Fibroblast of lung (primary cell): ENCODE measurements at places on chromosomes 1 and 21.
A peak's percentile ranks its signal among the peaks of the same experiment; 100 is the strongest.

- DNase-seq: peak; percentile 19
Observed at GRCh38 chr1:52264530-52265115, 101.4 kb downstream of the CC2D1B start.

DNA sequence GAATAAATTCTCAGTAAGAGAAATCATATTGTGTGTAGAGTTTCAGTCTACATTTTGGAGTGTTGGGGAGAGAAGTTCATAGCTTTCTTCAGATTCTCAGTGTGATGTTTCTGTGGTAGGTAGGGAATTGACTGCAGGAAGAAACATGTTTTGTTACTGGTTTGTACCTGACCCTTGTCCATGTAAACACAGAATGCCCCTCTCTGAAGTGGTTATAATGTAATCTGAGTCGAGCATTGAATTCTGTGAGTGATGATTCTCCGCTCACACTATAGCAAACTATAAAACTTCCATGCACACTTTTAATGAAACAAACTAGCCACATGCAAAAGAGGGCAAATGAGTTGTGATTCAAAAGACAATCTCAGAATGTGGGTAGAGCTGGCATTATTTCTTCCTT lies 433.2 kb downstream of the USP25 start:
- DNase-seq: no peak

- peak; percentile 61 for DNase-seq
Observed at GRCh38 chr1:50873458-50874187, 86.4 kb downstream of the FAF1 start.

DNA sequence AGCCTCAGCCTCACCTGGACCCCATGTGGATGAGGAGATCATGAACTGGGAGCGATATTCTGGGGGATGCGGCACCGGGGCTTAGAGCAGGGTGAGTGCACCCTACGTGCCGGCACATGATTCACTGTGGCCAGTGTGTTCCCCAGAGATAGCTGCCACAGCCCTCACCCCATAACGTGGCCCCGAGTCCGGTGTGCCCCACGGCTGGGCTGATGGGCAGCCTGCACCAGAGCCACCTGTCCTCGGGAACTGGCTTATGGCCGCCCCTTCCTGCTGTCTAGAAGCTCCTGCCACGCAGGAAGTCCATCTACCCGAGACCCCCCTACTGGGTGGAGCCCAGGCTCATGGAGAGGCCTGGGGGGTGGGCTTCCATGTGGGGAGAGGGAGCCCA lies 39.1 kb upstream of the SLC19A1 start:
- DNase-seq: no peak

- DNase-seq: no peak
Observed at GRCh38 chr1:97505816-97506215, 415.0 kb downstream of the DPYD start.

GRCh38 chr1:60935599-60936110 lies 146.7 kb upstream of the NFIA start:
- no peak for DNase-seq

DNA sequence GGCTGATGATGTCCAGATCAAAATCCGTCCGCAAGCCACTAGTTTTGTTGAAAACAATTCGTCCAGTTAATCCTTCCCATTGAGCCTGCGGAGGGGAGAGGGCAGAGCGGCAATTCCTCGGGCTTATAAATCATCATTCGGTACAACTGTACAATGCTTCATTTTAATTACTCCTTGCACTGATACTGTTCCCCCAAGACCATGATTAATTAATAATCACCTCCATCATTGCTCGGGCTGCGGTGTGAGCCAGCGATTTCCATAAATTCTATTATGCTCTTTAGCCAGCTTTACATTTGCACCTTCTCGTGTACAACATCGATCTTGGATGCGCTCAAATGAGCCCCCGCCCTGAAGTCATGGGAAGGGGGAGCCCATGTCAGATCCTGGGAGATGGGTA lies 180.7 kb downstream of the GRIK3 start:
- DNase-seq: no peak

DNA sequence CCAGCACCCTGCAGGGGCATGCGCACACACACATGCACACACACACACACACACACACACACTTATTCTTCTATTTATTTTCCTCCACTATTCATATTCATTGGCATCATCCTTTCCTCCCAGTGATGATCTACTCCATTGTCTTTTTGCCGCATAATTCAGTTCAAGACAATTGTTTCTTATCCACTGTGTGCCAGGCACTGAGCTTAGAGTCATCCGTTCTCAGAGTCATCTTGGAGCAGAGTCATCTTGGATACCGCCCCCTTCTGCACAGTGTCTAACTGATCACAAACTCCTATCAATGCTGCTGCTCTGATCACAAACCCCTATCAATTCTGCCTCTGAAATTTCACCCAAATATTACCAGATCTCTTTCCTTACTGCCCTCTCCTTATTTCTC lies 102.8 kb upstream of the PROX1 start:
- no peak for DNase-seq
